ENCODE measurements at places on chromosomes 3 and 15.

DNA sequence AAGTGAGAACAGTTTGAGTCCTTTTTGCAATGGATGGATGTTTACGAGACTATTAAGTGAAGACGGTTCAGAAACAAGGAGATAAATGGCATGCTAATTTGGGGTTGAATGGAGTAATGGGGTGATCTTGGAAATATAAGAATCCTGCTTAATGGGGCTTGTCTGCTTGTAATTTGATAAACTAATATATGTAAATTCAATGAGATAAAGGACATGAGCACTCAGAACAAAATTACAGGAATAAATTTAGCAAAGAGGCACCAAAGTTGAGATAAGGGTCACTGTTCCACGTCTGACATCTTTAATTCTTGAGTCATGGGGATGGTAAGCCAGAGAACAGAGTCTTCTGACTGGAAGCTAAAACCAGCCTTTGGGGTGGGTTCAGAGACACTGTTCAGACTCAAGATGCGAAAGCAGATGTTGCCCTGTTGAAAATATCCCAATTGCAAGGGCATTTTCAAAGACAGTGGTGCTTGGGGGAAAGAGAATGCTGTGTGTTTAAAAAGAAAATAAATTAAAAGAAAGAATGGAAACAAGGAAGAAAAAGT is 67.8 kb upstream of the CHRNB4 start:
- no peak for DNase-seq

- no peak for DNase-seq
These were observed 264.7 kb upstream of the KCNH8 start for GRCh38 chr3:18883571-18883970.

- no peak for DNase-seq
These were observed 9.1 kb upstream of the MFSD1 start for GRCh38 chr3:158792709-158793108.

GRCh38 chr15:68601206-68602197 is 22.7 kb downstream of the CORO2B start:
- no peak for DNase-seq

DNA sequence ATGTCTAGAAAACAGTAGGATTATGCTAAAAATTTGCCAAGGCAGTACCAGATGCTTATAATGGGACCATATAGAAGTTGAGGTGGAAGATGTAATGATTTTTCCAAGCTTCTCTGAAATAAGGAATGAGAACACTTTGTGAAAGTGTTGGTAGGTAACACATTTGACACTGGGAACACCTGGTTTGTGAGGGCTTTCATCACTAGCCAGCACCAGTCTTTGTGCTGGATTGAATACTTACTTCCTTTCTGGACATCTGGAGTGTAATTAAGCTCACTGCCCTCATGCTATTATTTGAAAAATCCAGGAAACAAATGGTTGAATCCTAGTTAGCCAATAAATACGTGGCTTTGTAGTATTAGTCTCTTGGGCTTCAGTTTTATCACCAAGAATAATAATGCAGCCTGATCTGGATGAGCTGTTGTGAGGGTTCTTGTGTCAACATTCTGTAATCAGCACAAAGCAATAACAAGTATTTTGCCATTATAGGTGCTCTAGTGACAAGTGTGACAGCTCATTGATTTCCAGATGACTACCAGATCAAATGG is 12.9 kb downstream of the CCDC80 start:
- DNase-seq: no peak

DNA sequence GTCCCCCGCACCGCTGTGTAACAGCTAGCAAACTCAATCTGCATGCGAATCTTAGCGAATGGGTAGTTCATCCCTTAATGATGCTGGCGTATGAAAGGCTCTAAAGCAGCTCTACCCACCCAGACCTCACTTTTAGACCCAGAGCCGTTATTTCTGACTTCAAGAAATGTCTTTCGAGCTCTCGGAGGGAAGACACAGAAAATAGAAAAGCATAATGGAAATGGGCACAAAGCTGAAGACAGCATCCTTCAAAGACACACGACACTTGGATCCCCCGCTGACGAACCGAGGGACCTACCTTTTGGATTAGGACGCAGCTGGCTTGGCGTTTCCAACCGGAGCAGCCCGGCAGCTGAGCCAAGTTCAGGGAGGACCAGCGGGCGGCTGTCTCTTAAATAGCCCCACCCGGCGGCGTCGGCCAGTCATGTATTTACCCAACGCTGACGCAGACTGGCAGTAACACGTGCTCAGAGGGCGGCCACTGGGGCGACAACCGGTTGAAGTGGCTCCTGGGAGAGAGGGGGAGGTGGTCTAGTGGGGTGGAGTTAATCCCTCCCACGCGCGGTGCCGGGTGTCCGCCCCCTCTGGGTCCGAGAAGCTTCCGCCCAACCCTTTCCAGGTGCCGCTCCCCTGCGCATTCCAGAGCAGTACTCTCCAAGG is 1.5 kb downstream of the CCK start:
- no peak for DNase-seq

DNA sequence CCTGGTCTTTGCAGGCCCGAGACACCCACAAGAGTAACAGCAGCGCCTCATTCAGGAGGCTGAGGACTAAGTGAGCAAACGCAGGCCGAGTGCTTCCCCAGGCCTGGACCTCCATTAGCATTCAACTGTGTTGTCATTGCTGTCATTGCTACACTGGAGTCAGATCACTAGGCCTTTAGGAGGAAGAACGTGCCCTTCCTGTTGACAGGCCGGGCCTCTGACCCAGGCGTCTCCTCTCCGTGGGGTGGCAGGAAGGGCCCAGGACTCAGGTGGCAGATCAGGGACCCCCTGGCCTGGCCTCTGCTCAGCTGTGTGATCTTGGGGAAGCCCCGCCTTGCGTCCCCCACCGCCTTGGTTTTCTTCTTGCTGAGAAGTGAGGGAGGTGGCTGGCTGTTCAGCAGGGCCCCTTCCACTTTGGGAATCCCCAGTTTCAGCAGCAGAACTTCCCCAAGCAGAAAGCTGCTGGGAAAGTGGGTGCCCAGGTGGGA is 19.1 kb downstream of the ZDHHC19 start:
- DNase-seq: no peak

DNA sequence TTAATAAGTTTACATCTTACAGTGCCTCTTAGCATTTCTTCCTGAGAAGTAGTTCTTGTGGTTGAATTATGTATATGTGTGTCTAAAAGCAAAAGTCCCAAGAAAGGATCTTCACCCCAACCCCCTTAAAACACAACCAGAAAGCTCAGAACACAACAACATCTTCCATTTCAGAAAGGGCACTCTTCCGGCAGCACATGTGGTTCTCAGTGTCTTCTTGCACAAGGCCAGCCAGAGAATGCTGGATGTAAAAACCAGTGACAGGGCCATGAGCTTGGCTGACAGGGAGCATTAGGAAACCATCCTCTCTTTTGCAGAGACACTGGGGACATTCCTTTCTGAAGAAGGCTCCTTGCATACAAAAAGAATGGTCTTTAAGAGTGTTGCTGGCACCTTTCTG is 45.0 kb downstream of the EEFSEC start:
- no peak for DNase-seq

DNA sequence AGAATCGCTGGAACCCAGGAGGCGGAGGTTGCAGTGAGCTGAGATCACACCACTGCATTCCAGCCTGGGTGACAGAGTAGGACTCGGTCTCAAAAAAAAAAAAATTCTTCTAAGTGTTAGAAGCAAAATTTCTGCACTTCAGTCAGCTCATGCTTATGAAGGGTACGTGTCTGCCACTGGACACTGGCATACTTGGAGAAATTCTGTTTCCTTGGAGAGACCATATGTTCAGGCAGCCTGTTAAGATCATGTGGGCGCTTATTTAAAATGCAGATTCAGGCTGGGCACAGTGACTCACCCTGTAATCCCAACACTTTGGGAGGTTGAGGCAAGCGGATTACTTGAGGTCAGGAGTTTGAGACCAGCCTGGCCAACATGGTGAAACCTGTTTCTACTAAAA is 85.6 kb upstream of the IQSEC1 start:
- no peak for DNase-seq

GRCh38 chr15:49131403-49131802 is 24.0 kb downstream of the COPS2 start:
- no peak for DNase-seq

GRCh38 chr3:137948400-137949072 is 61.4 kb upstream of the CLDN18 start:
- DNase-seq: no peak

- no peak for DNase-seq
These were observed 72.2 kb downstream of the TOP2B start for GRCh38 chr3:25592510-25592968.

DNA sequence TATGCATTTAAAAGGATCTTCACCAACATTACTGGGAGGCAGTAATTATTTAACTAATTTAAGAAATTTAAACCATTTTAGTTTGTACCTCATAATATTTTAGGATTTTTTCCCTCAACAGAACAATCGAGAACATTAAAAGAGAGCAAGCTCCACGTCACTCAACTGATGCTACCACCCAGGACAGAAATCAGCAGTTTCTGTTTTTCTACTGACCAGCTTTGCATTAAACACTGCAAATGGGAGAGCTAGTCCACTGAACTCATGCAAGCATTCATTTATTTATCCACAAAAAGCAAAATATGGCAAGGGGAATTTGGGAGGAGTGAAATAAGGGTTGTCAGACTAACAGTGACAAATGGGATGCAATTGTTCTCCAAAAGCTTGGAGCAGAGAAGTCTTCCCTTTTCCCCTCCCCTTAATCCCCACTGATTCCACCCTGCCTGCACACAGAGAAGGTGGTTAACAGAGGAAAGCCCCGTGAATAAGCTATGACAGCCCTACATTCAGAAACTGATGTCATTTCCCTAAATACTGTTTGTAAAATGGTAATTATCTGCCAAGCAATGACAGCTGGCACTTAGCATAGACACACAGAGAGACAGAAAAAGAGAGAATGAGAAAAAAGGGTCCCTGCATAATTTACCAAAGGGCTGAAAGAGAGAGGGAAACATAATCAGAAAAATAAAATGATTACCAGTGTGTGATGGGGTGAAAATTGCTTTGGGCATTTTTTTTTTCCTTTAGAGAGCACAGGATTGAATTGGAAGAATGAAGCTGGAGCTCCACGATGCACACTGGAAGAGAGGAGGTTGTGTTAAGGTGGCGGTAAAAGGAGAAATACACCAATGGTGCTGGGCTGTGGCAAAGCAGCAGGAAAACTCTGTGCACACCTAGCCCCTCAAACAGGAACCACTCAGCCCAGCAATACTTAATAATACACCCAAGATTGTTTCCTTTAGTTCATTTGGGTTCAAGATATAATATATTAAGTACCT is 777.4 kb downstream of the TUSC7 start:
- DNase-seq: no peak

GRCh38 chr3:5095886-5096285 is 26.2 kb upstream of the ARL8B start:
- DNase-seq: no peak

DNA sequence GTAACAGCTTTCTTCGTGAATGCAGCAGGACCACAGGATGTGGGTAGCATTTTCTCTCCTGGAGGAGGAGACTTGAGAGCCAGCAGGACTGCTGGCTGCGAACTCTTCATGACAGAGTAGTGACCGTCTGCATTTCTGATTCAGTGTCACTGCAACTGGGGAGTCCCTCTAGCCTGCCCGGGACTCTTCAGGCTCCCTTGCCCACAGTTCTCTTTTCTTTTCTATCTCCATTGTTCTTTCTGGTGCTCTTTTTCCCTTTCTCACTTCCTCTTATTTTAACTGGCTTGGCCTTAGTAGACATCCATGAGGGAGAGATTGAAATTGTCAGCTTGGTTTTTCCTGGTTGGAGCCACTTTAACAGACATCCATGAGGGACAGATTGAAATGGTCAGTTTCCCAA is 49.9 kb upstream of the P2RY1 start:
- no peak for DNase-seq

- DNase-seq: no peak
These were observed 39.5 kb downstream of the CD86 start for GRCh38 chr3:122094693-122095092.

DNA sequence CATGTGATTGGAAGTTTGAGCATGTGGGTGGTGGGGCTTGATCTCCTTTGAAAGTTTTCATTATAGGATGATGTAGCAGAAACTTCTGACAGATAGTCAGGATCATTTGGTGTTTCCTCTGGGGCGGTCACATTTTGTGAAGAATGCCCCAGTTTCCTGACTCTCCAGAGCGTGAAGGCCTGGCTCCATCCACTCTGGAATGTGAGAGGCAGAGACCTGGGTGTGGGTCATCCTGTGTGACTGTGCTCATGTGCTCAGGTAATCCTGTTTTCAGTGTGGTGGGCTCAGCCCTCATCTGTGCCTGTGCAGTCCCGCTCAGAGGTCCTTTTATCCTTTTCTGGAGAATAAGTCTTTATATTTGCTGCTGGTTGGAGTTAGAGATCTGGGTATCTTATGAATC is 81.0 kb downstream of the RGMA start:
- DNase-seq: no peak

- DNase-seq: no peak
These were observed 1.0 kb upstream of the ALS2CL start for GRCh38 chr3:46694520-46694919.

DNA sequence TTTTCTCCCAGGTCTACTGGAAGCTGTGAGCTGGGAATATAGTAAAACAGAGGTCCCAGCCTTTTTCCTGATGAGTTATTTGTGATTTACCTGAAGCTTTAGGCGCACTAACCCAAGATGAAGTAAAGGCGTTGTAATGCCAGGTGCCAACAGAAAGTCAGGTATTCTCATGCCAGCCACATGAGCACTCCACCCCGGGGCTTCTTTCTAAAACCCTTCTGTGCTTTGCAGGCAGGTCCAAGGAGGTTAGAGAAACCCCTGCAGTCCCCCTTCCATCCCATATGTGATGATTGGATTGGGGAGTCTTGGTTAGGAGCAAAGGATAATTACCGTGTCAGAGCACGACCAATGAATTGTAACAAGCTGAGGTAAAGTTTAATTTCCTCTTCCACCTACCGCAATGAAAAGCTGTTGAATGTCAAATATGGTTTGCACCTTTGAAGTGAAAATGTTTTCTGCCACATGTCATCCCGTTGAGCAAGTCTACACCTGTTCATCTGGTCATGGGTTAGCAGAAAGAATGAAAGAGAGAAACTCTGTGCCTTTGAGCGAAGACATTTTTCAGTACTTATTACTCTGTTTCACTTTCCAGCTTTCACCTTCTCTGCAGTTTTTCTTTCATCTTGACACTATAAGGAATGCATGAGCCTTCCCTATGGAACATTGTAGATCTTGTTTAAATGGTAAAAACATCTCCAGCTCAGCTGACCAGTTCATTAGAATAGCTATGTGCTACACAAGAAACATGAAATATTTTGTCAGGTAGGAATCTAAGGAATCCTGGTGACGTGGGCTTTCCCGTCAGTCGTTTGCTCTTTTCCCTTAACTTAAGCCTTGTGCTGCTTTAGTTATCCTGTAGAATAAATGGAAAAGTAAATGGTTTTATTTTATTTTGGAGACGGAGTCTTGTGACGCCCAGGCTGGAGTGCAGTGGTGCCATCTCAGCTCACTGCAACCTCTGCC is 204.6 kb upstream of the IL12A start:
- no peak for DNase-seq

GRCh38 chr3:14145236-14145635 is 20.4 kb downstream of the TMEM43 start:
- DNase-seq: no peak

GRCh38 chr3:129542747-129543146 is 228 bp upstream of the H1-8 start:
- DNase-seq: no peak

GRCh38 chr15:29711531-29711930 is 110.7 kb downstream of the TJP1 start:
- no peak for DNase-seq

GRCh38 chr15:36673039-36673438 is 93.6 kb downstream of the CDIN1 start:
- no peak for DNase-seq
